HuH-7.5 (cell line): ENCODE measurements at places on chromosomes 2 and 18.

DNA sequence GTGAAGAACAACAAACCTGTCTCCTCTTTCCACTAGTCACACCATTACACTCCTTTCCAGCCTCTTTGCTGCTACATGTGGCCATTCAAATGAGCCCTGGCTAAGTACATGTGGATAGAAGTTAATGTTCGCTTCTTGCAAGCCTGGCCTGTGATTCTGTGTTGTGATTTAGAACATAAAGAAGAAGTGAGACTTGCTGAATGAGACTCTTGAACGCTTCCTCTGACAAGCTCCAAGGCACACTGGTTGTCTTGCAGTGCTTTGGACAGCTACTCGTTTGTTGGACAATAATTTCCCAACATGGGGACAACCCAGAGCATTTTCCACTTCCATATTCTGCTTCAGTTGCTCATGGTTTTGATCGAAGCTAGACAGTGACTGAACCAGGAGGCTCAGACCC lies 57.3 kb downstream of the CCDC74A start:
- no peak for DNase-seq

- no peak for DNase-seq
These were observed 103.3 kb downstream of the TMEM18 start for GRCh38 chr2:573805-574392.

DNA sequence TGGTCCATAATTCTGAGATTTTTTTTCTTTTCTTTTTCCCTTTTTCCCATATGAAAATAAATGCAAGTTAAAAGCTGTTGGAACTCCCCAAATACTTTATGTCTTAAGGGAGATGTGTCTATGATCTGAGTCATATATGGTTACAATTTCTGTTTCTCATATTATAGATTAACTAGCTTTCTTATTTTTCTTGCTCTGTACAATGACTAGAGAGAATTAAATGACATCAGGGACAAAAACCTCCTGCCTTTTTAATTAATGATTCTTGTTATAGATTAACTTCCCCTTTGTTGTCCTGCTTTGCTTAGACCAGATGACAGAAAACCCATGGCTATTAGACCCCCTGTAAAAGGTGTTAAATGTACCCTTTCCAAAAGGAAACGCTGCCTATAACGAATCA lies 643.9 kb upstream of the NXPH2 start:
- DNase-seq, result no peak

GRCh38 chr2:232142049-232142448 lies 180.5 kb downstream of the DIS3L2 start:
- peak; percentile 22 for DNase-seq

DNA sequence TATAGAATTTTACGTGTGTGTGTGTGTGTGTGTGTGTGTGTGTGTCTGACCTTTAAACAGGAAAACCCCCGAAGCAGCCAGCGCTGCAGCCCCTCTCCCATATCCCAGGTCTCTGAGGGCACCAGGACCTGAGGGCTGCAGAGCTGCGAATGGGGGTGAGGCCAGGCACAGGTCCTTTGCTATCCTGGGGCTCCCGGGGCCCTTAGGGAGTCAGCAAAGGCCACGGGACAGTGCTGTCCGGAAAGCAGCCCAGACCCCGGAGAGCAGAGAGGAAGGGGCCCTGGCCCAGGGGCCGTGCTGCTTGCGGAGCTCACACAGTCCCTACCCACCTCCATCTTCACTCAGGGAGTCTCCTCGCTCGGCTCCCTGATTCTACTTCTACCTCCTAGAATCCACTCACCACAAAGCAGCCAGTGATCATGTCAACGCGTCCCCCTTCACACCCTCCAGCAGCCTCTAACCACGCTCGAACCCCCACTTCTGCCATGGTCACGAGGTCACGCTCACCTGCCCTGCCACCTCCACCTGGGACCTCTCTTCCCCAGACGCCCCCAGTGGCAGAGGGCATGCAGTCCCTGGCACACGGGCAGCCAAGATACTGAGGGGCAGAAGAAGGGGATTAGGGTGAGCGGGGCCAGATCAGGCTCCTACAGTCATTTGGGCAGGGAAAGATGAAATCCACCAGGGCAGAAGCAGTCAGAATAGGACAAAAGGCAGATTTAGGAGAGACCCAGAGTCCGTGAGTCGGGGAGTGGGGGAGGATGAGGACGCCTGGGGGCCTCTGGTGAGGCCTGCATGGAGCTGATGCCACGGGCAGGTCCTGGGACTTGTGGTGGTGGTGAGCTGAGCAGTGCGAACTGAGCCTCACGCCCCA lies 86.7 kb downstream of the USP40 start:
- no peak for DNase-seq
